ENCODE measurements at places on chromosomes 4 and X.

DNA sequence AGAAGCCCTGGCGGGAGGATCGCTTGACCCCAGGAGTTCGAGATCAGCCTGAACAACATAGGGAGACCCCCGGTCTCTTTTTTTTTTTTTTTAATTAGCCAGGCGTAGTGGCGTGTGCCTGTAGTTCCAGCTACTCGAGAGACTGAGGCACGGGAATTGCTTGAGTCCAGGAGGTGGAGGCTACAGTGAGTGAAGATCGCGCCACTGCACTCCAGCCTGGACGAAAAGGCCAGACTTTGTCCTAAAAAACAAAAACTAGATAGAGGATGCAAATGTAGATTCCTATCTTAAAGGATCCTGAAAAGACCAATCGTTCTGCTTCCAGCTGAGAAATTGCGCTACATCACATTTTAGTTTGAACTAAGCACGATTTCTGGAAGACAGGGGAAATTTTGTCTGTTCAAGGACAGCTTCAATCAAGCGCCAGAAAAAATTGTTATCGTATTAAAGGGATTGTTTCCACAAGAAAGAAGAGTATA, 627 bp upstream of the HSD17B11 start:
- DNase-seq: peak; percentile 39

- DNase-seq: peak; percentile 67
Measured at GRCh38 chr4:112321776-112322684, 24.9 kb downstream of the ALPK1 start.

DNA sequence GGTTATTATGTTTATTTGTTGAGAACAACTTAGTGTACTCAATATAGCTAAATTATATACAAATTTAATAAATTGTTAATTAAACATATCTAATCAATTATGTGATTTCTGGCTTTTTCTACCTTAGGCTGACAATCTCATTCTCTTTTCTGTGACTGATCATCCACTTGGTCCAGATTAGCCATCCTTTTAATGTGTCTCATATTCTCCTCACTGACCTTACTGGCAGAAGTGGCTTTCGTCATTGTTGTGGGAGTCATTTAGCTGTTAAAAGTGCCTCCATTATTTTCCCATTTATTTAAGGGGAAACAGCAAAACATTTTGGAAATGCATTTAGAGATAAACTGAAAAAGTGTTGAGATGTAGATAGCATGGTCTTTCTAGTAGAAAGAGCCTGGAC, 172.2 kb downstream of the CCSER1 start:
- DNase-seq: no peak

DNA sequence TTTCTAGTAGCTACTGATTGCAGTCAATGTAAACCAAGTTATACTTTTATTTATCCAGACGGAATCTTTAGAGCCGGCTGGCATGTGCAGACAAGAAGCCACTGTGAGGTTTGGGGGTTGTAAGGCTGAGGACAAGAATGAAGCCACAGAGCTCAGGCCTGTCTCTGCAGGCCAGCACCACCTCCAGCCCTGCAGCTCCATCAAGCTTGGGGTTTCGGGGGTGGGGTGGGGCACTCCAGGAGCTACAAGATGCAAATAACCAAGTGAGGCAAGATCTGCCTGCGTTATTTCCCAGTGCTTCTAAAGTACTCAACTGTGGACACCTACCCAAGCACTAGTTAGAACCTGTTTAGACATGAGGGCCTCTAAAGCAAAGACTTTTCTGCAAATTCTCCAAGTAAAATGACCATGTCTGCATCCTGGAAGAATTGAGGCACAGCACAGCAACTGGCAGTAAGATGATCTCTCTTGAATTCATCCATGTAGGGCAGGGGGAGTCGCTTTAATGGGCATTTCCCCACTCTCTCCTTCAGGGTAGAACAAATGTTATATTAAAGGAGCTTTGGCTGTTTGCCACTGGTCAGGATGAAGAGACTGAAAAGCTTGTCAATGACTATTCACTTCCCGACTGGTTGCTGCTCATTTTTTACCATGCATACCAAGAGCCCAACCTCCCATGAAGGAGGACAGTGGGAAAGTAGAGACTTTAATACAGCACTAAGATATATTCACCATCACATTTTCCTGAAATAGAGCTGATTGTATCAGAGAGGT, 222.5 kb downstream of the MGST2 start:
- no peak for DNase-seq

DNA sequence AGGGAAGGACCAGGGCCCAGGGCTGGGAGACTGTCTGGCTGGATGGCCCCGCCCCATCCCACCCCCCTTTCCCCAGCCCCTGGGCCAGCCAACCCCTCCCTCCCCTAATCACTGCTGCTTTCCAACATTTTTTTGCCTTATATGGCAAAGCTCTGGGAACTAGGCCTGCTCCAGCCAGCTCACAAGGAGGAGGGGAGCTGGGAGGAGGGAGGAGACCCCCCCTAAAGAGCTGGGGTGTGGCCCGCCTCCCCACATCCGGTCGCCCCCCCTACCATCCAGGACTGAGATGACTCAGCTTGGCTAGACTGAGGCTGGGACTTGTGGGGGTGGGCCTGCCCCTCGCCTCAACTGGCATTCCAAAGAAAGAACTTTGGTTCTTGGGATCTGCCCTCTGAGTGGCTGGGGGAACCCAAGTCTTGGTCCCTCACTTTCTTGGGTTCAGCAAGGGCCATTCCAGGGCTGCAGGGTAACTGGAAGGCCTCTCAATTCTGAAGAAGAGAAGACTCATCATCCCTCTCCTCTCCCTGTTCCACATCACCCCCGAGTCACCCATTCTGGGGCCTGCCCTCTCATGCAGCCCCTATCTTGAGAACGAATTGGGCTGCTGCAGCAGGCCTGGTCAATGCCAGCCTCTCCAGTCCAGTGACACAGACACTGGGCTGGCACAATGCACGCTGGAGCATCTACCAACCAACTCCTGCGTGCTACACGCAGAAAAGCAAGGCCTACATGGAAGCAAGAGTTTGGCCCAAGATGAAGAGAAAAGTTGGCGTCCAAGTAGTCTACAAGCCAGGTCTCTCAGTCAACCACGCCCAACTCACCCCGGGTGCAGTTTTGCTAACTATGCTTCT, 4.8 kb downstream of the FLNA start:
- peak; percentile 89 for DNase-seq

DNA sequence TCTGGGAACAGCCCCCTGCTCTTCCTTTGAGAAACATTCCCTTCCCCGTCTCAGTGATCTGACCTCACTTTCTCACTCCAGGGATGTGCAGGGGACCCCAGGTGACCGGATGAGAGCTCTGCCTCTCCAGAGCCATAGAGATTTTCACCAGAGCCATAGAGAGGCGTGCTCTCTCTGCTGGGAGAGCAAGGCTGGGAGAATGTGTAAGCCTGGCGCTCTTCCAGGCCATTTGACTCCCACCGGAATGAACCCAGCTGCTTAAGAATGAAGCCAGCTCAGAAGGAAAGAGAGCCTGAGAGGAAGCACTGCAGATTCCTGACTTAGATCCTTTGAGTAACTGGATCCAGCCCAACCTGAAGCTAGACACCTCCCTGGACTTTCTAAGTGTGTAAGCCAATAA, 106.4 kb downstream of the DHX15 start:
- peak; percentile 75 for DNase-seq

GRCh38 chr4:176611381-176611780, 181.3 kb downstream of the VEGFC start:
- DNase-seq: no peak

DNA sequence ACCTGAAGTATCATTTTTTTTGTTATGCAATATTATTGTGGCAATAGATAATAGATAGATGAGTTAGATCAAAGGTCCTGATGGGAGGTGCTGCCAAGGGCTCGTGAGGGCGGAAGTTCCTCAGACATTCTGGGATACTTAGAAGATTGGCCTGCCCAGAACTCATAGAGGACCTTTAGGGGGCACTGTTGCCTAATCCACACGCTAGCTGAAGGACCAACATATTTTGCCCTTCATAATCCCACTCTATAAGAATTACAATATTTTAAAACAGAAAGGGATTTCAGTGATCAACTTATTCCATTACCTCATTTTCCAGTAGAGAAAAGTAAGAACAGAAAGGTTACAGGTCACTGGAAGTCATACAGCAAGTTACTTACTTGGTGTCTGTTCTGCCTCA, 22.9 kb upstream of the COX7B2 start:
- DNase-seq: peak; percentile 37

DNA sequence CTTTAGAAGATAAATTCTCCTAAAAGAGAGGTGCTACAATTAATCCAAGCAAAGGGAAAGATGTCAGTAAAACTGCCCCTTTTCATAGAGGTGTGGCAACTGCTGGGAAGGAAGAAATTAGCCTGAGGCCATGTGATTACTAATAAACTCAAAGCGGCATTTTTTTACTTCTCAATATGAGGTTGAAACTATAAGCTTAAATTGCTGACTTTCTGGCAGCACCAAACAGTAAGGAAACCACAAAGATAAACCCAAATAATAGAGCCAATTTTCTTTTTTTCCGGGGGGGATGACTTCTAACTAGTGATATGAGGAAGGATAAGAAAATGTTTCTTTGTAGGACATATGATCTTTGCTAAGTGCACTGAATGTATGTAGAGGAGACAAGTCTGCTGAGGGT, 30.9 kb downstream of the AR start:
- no peak for DNase-seq

GRCh38 chr4:105709081-105709450, 482 bp downstream of the GSTCD start:
- peak; percentile 57 for DNase-seq

- DNase-seq: peak; percentile 54
Measured at GRCh38 chrX:71253253-71254091, 468 bp downstream of the ZMYM3 start.

- DNase-seq: no peak
Measured at GRCh38 chr4:112128452-112128851, 16.8 kb upstream of the FAM241A start.

DNA sequence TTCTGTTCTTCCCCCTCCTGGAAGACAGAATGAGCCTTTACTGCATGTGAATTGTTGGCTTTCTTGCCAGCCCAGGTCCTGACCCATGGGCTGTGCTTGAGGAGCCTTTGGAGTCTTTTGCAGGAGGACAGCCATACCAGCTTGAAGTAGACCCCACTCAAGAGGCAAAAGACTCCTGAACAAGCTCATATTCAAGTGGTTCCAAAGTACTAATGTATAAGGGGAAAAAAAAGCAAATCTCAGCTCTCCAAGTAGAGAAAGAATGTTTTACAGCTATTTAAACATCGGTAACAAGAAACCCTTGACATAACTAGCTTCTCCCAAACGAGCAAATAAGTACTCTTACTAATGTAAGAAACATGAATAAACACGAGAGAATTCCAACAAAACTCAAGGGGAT, 174.9 kb upstream of the MXRA5 start:
- DNase-seq: peak; percentile 45

DNA sequence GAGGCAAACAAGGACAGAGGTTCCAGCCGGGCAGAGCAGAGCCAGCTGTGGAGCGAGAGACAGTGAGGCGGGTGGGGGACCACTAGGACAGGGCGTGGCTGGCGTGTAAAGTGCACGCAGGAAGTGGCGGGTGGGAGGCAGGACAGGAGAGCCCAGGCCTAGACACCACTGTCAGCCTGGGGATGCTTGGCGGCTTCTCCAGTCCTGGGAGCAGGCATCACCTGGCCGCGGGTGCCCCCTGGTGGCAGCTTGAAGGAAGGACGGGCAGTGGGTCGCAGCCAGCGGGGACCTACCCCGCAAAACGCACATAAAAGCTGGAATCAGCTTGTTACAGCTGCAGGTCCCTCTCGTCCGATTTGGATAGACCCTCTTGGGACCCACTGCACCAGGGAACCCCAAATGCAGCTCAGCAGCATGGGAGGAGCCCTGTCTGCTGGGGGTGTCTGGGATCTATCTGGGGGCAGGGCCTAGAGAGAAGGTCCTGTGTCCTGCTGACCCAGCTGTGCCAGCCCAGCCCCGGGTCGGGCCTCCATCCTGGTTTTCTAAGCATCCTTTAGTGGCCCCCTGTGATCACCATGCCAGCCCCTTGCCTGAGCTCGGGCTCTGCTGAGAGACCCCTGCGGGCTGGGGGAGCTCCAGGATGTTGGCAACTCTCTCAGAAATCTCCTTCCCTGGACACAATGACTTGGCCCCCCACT, 57.7 kb downstream of the WFS1 start:
- peak; percentile 77 for DNase-seq

GRCh38 chr4:80097400-80098177, 24.6 kb upstream of the ANTXR2 start:
- DNase-seq: peak; percentile 90

DNA sequence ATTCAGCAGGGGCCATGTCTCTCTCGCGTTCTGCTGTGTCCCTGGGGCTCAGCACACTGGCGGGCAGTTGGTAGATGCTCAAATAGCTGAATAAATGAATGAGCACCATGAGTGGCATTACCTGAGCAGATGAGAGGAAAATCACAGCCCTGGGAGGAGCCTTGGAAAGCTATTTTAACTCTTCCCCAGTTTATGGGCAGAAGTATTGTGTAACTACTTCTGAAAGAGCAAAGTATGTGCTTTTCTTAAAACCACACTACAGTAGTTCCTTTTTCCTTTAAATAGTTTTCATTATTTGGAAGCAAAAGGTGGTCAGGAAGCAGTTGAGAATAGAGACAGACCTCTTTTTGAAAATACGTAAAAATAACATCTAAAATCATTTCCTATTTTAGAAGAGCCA, 3.0 kb upstream of the PLAC1 start:
- DNase-seq: no peak

DNA sequence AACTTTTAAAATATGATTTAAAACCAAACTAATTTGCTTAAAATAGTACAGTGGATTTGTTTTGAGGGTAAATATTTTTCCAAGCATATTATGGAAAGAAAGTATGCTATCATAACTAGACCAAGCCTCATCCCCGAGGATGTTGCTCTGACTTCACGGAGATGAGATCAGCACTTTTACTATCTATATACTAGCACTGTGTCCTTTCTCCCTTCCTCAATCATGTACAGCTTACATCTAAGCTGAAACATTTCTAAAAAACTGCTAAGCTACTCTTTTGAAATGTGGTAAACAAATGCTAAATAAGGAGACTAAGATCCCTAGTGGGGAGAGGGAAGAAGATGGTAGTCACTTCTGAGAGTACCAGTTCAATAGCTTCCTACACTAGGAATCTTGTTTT, 23.8 kb downstream of the AMMECR1 start:
- DNase-seq: no peak

DNA sequence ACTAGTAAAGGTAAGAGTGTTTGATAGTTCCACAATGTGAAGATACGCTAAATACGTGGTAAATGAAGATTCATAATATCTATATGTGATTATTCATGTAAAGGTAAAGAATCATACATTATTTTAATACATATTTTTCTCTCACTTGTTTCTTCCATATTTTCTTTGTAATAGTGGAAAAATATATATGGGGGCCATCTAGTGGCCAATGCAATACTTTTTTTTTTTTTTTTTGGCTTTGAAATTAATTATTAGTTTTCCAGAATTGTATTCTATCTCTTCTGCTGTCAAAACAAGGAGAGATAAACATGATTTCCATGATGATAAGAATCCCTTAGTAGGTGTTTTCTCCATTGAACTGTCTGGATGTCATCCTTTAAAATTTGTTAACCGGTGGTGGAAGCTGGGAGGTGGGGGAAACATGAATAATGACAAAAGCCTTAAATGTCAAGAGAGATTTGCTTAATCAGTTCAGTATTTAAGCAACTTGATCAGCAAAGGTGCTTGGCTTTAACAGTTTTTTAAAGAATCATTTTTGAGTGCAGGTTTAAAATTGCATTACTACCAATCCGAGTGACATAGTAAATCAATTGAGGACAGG, 508.7 kb upstream of the HTR2C start:
- peak; percentile 4 for DNase-seq

GRCh38 chr4:173436149-173436579, 37.2 kb upstream of the SCRG1 start:
- peak; percentile 91 for DNase-seq
